Stimulated activated CD4-positive, alpha-beta T cell treated with anti-CD3 and anti-CD28 coated beads, TNF-alpha, amount 100 ng/mL, for 48 hours (primary cell): ENCODE measurements at places on chromosomes 11 and 22.

GRCh38 chr22:48575618-48576332 is 1251.9 kb downstream of the BRD1 start:
- DNase-seq = no peak

GRCh38 chr22:49290711-49291110 is 537.0 kb downstream of the BRD1 start:
- no peak for DNase-seq

DNA sequence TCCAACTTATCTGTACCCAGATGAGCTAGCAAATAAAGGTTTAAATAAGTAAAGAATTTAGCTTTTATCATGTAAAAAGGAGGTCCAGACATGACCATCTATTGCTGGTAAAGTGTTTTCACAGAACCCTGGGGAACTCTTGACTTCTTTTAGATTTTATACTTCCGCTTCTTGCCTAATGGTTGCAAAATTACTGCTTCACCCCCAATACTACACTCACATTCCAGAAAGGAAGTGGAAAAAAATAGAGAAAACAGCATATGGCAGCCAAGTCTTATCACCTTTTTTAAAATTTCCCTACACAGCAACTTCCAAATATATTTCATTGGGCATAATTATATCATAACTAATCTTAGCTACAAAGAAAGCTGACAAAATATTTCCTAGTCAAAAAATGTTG is 12.1 kb downstream of the BBOX1 start:
- no peak for DNase-seq

- DNase-seq = no peak
Measured at GRCh38 chr11:70525466-70525865, 127.1 kb downstream of the CTTN start.

DNA sequence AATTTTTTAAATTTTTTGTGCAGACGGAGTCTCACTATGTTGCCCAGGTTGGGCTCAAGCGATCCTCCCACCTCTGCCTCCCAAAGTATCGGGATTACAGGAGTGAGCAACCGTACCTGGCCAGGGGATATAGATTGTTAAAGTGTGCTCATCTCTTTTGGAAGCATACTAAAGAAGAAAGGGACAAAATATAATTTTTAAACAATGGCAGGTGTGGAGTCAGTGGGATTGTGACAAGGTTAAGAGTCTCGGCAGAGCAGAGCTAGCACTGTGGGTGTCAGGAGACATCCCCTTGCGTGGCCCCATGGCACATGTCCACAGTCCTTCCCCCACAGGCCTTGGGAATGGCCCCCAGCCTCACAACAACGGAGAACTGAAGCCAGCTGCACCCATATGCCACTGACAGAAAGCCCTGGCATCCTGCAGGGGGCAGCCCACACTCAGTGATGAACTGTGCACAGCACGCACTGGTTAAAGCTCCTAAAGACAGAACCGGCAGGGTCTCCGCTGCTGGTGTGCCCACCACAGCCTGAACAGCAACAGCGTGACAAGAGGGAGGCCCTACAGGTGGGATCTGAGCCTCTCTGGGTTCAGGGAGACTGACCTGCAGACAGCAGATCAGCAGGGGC is 29.9 kb downstream of the SERPIND1 start:
- DNase-seq = no peak

- no peak for DNase-seq
Measured at GRCh38 chr11:112795142-112795815, 165.9 kb upstream of the NCAM1 start.

DNA sequence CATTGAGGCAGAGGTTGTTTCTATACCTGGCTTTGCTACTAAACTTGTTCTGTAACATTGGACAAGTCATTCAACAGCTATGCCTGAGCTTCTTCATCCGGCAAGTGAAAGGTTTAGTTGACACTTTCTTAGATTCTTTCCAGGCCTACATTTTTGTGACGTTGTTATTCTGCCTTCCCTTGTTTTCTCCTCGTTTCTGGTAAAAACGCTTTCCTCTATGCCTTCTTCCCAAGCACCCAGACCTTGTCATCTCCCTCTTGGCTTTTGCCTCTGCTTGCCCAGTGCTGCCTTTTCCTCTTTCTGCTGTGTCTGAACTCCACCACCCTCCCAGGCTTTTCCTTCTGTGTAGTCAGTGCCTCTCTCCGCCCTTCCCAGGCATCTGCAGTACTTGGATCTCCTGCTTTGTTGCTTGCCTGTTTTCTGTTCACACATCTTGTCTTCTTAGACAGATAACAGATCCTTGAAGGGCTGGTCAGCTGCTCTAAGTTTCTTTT is 1.4 kb upstream of the AMOTL1 start:
- no peak for DNase-seq

DNA sequence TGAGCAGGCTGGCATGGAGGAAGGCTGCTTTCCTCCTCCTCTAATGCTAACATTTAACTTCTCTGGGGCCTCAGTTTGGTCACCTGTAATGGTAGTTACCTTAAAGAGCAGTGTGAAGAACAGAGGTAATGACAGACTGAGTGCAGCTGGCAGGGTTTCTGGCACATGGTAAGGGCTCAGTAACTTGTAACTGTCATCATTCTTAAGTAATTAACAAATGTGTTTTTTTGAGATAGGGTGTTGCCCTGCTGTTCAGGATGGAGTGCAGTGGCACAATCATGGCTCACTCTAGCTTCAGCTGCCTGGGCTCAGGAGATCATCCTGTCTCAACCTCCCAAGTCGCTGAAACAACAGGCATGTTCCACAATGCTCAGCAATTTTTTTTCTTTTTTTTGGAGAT is 242.0 kb upstream of the SYN3 start:
- DNase-seq = no peak
